NCI-H1417 (cell line): ENCODE measurements at places on chromosomes 7 and 10.

GRCh38 chr7:76231583-76231982 is 29.9 kb downstream of the SRRM3 start:
- no peak for DNase-seq

DNA sequence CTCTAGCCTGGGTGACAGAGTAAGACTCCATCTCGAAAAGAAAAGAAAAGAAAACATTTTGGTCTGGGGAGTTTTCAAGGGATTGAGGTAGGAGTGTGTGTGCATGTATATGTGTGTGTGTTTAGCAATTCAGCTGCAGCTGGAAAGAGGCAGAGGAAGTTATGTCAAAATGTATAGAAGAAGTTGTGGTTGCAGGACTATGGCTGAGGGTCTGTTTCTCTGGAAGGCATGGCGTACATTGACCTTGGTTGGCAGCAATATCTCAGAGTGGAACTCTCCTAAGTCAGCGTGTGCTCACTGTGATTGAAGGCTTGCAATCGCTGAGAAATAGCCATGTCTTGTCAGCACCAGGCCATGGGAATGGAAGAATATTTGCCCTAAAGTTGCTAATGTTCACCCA is 28.6 kb upstream of the RHBDD2 start:
- DNase-seq = no peak

GRCh38 chr10:5805711-5806110 is 7.5 kb downstream of the GDI2 start:
- no peak for DNase-seq

DNA sequence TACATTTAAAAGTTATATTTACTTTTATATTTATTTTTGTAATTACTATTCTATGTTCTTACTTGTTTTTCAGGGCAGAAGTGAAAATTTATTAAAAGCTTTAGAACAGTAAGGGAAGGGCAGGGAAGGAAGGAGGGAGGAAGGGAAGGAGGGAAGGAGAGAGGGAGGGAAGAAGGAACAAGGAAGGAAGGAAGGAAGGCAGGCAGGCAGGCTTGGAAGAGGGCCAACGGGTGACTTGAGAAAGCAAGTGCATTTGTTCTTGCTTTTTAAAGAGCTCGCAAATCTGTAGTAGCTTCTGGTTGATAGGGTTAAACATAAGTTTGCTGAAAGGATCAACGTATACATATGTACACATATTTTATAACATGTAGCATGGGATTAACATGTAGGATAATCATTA is 725.3 kb upstream of the FZD8 start:
- no peak for DNase-seq

DNA sequence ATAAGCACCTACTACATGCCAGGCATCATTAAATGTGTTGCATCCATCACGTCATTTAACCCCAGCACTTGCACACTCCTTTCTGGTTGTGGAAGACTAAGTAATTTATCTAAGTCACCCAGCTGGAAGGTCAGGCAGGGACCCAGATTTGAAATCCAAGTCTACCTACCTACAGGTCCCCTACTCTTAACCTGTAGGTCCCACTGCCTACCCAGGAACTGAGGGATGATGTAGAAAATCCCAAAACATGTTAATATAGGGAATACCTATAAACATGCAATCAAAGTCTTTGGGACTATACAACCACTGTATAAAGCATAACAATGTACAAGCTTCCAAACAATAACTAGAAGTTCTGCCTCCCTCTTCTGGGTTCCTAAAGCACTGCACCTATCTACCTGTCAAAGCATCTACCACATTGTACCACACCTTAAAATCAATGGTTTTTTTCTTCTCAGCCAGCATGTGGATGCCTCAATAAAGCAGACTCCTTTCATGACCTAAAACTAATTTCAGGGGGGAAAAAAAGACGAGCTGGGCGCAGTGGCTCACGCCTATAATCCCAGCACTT is 5.6 kb downstream of the IL6 start:
- DNase-seq = peak; percentile 48

DNA sequence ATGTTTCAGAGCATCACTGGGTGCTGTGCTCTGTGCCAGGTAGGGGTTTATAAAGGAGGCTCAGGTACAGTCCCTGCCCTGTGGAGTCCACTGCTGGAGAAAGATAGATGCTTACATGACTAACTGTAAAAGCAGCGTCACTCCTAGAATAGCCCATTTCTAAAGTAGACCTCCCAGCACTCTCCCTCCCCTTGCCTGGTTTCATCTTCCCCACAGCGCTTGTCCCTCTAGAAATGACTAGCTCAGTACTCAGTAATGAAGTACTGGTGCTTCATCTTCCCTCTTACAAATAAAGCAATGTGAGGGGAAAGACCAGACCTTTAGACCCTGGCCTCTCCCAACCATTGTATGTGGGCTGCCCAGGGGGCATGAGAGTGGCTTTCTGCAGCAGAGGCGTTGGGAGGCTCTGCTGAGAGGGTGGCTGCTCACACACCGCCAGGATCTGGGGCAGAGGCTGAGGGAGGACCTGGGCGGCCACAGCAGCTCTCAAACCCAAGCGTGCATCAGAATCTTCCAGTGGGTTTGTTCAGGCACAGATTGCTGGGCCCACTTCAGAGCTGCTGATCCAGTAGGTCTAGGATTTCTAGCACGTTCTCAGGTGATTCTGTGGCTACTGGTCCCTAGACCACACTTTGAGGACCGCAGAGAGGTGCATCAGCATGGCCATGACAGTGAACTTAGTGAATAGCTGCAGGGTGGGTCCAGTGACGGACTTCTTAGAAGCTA is 110.3 kb upstream of the ANLN start:
- no peak for DNase-seq

DNA sequence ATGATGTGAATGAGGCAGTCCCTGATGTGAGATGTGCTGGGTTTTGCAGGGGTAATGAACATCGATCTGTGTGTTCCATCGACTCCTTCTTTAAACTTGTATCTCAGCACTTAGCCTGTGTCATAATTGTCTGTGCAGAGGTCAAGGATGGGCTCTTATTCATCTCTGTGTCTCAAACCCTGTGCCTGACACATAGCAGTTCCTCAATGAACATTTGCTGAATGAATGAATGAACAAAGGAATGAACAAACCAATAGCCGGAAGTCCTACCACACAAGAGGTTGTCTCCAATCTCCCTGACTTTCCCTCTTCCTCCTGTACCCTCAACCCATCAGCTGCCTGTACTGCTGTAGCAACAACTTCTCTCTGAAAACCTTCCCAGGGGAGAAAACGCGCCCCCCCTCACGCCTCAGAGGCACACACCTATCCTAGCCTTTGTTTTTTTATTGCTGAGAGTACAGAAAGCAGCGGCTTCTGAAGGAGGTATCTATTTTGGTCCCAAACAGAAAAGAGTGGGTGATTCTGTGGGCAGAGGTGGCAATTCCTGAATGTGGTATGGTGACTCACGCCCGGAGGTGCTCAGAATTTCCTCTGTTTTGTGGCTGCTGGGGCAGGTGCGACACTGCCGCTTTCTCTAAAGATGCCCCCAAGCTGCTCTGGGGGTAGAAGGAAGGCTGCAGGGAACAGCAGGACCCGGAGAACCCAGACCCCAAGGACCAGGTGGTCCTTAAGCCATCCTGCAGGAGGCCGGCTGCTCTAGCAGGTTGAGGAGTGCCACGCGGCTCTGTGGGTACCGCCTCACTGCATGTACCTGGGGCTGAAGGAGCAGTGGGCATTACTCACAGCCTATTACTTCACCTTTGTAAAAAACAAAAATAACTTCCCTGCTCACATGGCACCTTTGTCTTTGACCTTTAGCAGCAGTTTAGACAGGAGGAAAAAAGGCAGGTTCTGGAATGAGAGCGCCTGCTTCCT is 9.6 kb downstream of the IL2RA start:
- DNase-seq = no peak

- DNase-seq = no peak
These were observed 350.9 kb downstream of the RNLS start for GRCh38 chr10:88232029-88232895.

- DNase-seq = no peak
These were observed 2.2 kb downstream of the MRC1 start for GRCh38 chr10:17811146-17811865.

DNA sequence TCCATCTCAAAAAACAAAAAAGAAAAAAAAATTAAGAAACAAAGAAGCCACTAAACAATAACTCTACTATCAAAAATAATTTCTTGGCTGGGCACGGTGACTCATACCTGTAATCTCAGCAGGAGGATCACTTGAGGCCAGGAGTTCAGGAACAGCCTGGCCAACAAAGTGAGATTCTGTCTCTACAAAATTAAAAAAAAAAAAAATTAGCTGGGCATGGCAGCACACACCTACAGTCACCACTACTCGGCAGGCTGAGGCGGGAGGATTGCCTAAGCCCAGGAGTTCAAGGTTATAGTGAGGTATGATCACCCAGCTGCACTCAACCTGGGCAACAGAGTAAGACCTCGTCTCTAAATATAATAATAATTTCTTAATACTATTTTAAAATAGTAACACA is 69.0 kb downstream of the PARD3 start:
- DNase-seq = no peak

- DNase-seq = no peak
These were observed 61.0 kb upstream of the AOAH start for GRCh38 chr7:36784991-36785940.

GRCh38 chr10:49161411-49161997 is 26.7 kb downstream of the TMEM273 start:
- no peak for DNase-seq

DNA sequence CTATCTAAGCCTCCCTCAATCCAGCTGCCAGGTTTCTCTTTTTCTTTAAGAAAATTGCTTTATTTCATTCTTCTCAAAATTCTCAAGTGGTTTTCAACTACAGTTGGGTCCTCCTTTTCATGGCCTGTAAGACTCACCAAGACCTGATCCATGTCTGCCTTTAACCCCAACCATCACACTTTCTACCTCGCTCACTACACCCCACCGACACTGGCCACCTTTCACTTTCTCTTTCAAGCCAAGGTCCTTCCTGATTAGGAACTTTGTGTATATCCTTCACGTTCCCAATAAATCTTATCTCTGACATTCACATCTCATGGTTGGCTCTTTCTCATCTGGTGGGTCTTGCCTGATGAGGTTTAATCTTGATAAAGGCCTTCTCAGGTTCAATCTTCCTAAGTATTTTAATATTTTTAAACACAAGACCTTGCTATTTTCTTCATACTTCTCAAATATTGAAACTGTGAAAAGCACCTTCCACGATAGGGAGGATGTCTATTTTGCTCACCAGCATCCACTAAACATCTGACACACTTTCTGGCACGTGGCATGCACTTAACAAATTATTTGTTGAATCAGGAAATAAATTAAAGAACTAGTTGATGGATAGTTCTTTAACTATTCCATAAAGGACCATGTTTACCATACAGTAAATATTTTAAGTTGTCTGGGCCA is 624.8 kb downstream of the GRID1 start:
- no peak for DNase-seq

- no peak for DNase-seq
These were observed 22.4 kb upstream of the C10orf71 start for GRCh38 chr10:49276596-49276995.

DNA sequence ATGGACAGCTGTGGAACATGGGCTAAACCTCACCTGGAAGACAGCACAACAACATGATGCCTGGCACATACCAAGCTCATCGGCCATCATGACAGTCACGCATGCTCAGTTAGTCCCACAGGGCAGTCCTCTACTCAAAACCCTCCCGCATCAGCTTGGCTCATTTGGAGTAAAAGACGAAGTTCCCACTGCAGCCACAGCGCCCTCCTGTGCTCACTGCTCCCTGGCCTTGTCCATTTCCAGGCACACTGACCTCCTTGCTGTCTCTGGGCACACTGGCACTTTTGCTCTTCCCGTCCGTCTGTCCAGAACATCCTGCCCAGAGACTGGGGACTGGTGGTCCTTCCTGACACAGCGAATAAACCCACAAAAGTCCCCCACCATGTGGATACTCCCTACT is 66.2 kb downstream of the LARP4B start:
- DNase-seq = no peak

DNA sequence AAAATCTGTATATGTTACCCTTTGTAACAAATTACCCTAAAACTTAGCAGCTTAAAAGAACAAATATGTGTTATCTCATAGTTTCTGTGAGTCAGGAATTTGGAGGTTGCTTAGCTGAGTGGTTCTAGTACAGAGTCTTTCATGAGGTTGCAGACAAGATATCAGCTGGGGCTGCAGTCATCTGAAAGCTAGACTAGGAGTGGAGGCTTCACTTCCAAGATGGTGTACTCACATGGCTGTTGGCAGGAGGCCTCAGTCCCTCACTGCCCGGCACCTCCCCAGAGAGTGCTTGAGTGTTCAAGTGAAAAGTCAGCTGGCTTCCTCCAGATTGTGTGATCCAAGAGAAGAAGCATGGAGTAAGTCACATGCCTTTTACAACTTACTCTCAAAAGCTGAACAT is 16.9 kb upstream of the GGCT start:
- DNase-seq = no peak

DNA sequence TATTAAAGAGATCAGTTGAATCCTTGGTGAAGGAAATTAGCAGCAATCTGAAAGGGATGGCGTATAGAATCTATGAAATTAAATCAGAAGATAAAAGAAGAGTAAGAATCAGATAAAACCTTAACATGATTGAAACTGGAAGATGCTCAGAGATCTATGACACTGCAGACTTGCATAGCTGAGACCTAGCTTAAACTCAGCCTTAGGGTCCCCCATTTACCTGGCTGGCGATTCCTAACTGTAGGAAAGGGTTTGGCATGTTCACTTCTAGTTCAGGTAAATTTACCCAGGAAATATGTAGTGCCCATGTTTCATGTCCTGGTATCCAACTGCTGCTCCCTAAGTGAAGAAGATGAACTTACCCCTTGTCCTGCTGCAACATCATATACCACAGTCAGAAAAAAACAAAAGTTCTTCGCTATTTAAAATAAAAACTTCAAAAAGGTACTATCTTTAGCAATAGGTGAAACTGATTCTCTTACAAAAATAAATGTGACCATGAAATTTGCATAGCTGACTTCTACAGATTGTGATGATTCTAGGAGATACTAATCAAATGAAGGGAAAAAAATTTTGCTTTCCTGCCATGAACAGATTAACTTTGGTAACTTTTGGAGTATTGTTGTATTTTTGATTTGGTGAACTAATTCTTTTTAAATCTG is 47.8 kb upstream of the TMEM243 start:
- DNase-seq = no peak

DNA sequence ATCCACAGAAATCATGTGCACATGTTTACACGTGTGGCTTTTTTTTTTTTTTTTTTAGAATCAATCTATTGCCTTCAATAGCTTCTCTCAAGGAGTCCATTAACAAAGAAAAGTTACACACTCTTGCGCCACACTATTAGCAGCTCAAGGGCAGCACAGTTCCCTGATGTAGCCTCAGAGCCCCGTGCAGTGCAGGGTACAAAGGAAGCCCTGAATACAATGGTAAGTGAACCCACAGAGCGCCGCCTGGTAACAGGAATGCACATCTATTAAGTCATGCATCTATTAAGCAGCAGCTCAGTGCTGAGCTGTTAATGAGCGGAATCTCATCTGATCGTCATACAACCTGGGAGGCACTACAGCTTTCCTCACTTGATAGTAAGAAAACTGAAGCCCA is 113.7 kb upstream of the PDLIM1 start:
- DNase-seq = no peak
